ENCODE measurements at places on chromosomes 2 and 18.

DNA sequence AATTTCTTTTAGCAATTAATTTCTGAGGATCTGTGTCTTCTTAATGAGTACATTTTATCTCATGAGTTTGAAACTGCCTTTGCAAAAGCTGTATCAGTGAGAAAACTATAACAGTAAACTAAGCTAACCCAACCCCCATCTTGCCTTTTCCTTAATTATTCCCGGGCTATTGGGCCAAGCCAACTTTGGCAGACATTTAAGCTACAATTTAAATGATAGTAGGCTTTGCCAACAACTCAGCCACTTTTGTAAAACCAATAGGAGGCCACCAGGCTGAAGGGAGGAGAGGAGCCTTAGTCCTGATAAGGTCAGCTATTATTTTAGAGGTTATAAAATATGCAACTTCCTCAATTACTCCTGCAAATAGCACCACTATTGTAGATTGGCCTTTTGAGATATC is 218.0 kb upstream of the KCNJ3 start:
- no peak for DNase-seq

- no peak for DNase-seq
Observed at GRCh38 chr2:26615860-26616705, 25.1 kb downstream of the CIB4 start.

GRCh38 chr2:236370847-236371409 is 106.7 kb upstream of the ASB18 start:
- no peak for DNase-seq

DNA sequence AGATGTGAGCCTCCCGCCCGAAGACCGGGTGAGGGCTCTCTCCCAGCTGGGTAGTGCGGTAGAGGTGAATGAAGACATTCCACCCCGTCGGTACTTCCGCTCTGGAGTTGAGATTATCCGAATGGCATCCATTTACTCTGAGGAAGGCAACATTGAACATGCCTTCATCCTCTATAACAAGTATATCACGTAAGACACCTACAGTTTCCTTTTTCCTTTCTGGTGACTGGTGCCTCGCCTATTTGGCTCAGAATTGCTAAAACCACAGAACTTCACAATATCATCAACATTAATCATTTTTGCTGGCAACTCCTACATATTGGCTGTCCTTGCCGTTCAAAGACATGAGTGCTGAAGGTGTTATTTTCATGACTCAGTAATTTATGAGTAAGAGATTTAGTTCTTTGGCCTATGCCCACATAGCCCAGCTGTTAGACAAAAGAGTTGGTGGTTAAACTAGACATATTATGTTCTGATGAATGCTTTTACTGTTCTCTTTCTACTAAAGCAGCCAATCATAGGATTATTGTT is 2.2 kb downstream of the STAMBP start:
- DNase-seq, result peak; percentile 87

- peak; percentile 49 for DNase-seq
Observed at GRCh38 chr18:22505141-22505591, 87.5 kb upstream of the CTAGE1 start.

DNA sequence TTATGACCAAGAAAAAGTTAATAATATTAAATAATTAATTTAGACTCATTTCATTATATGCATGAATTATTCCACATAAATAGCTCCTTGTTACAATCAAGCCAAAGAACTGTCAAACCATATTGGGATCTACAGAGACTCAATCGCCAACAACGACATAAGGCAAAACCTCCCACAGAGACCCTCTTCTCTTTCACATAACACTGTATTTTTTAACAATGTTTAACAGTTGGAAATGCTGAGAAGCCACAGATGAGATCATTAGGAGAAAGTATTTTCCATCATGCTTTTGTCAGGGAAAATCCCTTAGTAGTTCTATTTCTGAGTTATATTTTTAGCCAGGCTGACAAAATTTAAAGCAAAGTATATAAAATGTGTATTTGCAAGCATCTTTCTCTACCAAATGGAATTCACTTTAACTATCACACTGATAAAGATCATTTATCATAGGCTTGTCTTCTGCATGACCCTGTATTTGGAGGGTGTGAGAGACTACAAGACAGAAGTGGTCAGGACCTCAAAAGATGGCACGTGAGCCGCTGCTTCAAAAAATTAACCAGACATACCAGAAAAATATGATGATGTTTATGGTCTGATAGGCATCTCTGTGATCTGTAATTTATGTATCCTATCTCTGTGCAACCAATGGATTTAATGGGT is 383.8 kb downstream of the NRXN1 start:
- DNase-seq, result no peak

- no peak for DNase-seq
Observed at GRCh38 chr2:224835405-224835804, 119.2 kb upstream of the CCDC195 start.

- DNase-seq, result no peak
Observed at GRCh38 chr2:3827673-3828575, 124.5 kb downstream of the DCDC2C start.

DNA sequence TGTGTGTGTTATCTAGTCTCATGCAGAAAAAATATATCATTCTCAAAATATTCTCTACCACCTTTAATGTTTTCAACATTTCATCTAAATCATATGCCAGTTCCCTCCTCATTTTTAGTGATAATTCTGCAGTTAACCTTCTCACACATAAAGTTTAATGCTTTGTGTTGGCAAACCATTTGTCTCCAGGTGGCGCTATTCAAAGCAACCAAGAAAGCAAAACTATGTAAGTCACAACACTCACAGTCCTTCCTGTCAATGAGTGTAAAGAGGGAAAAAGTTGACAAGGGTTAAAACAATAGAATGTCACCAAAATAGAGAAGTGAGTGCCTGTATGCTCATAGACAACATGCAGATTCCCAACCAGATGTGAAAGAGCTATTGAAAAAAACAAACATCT is 961.6 kb upstream of the LRRTM1 start:
- DNase-seq, result no peak

GRCh38 chr18:31577195-31577594 is 14.5 kb upstream of the TTR start:
- no peak for DNase-seq

GRCh38 chr2:240714747-240715725 is 23.4 kb downstream of the AQP12A start:
- DNase-seq, result no peak

- DNase-seq, result no peak
Observed at GRCh38 chr2:188330316-188331053, 38.8 kb downstream of the GULP1 start.

DNA sequence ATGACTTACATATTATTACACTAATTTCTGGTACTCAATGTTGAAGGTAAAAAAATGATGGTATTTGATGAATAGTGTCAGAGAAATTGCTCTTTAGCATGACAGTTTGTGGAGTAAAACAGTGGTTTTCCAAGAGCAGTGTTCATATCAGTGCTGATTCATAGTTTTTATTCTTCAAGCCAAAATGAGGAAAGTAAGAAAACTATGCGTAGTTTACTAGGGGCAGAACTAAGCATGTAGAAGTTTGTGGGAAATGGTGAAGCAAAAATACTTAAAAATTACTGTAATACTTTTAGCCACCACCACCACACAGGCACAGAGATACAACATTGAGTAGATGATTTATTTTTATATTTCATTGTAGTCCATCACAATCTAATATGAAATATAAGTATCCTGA is 137.3 kb downstream of the ZNF804A start:
- DNase-seq, result no peak

DNA sequence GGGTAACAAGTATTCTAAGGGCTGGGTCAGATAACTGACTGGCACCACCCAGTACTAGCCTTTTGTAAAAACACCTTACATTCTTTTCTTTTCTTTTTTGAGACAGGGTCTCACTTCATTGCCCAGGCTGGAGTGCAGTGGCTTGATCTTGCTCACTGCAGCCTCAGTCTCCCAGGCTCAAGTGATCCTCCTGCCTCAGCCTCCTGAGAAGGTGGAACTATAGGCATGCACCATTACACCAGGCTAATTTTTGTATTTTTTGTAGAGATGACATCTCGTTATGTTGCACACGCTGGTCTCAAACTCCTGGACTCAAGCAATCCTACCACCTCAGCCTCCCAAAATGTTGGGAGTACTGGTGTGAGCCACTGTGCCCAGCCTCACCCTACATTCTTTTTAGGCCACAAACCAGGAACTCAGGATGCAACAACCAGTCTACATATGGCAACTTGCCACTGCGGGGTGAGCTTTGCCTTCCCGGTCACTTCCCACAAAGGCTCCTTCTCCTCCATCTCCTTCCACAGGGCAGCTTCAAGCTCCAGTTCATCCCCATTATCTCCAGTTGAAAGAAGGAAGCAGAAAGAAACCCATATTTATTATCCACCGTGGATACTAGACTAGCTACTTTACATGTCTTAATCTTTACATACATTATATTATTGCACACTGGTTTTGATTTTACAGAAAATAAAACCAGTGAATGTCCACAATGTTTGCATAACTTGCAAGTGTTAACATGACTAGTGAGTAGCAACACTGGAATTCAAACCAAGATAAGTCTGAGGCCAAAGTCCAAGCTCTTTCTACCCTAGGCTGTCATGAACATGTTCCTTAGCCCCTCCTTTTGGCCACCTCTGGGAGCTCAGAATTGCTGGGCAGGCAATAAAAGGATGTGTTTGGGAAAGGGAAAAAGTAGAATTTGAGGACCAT is 23.7 kb upstream of the AP1S3 start:
- DNase-seq, result peak; percentile 86

GRCh38 chr2:66782780-66783361 is 347.9 kb downstream of the MEIS1 start:
- DNase-seq, result no peak

GRCh38 chr2:181780047-181780651 is 99.8 kb upstream of the NEUROD1 start:
- peak; percentile 43 for DNase-seq

DNA sequence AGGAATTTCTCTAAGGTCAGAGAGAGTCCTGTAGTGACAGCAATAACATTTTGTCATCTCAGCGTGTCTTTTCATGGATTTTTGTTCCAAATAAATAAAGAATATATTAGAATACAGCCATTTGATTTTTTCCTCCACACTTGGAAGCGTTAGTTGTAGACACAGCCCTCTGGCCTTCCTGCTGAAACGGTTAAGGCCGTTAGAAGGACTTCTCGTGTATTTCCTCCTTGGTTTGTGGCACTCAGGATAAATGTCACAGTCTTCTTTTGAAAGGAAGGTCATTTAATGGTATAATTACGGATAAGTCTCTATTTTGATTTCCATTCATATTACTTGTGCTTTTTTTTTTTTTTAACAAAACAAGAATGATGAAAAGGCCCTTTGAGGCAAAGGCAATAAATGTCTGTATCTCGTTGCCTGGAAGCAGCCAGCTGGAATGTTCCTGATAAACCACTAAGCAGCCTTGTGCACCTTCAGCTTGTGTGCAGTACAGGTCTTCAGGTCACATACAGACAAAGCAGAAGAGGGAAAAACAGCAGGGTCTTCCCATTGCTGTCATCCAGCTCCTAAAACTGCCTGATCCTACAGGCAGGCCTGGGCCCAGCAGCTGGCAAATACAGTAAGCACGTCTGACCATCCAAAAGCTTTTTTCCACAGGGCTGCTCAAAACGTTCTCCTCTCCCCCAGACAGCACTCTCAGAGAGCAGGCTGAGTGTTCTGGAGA is 14.4 kb downstream of the EFR3B start:
- no peak for DNase-seq

DNA sequence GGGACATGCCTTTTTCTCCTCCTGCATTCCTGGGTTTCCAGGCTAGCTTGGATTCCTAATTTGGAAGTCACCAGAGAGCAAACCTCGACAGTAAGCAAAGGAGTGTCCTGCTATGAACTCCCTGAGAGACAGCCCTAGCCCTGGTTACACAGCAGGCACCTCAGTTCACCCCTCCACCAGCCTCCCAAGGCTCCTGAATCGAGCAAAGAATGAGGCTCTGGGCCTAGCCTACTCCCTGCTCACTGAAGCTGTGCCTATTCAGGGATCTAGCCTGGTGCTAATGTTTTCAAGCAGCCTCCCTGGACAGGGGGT is 66.7 kb upstream of the RMDN2 start:
- peak; percentile 76 for DNase-seq

DNA sequence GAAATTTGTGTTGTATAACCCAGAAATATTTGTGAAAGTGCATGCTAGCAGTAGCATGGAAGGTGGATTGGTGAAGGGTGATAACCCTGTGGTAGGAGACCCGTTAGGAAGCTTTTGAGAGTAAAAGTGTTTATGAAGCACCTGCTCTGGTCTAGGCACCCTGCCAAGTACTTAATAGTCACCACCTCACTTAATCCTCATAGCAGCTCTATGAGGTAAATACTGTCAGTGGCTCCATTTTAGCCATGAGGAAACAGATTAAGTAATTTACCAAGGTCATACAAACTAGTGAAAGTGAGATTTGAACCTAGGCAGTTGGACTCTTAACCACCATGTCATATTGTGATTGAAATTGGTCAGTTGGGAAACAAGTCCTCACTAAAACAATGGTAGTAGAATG is 66.8 kb downstream of the TET3 start:
- no peak for DNase-seq

DNA sequence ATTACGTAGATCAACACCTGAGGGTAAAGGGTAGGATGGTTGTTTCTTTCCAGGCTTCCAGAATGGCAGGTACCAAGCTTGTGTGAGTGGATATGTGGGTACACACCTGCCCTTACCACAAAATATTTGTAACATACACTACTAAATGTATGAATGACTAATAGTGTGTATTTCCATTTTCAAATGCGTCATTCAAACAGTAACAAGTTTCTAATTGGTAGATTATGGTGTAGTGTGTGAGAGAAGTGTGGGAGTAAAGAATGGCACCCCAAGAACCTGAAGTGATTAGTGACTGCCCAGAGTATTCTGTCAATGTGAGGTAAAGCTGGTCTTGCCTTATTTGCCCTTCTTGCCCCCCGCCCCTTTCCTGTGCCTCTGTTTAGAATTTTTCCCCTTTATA is 21.1 kb downstream of the AGPS start:
- DNase-seq, result no peak

- no peak for DNase-seq
Observed at GRCh38 chr2:54516842-54517241, 60.7 kb downstream of the SPTBN1 start.

DNA sequence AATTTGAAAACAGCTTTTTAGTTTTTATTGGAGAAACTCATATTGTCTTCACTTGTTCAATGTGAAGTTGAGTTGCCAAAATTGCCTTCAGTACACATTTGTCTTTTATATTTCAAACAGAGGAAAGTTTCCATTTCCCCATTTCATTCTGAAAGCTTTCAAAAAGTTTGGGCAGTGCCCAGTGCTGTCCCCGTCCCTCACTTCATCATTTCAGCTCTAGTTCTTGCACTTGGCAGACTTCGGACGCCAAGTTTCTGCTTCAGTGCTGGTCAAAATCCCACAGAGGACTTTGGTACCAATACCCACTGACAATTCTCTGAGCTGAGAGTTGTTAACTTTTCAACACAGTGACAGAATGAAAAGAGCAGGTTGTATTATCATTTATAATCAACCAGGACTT is 43.4 kb upstream of the AQP4 start:
- DNase-seq, result no peak

DNA sequence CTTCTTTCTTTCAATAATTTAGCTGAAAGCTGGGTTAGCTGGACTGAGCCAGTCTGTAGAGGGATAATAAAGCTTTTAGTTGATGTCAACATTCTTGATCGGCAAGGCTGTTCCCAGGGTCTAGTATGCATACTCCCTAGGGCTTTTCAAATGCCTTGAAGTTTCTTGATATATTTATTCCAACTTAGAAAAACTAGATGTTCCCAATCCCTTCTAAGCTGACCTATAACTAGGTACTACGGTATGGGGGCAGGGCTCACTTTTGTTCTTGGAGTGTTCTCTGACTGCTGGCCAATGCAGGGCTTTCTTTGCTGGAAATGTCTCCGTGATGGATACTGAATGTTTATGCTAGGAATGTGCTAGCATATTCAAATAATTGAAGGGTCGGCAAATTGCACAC is 258.6 kb upstream of the TANK start:
- DNase-seq, result no peak

- no peak for DNase-seq
Observed at GRCh38 chr2:89763581-89764485, 1072.4 kb downstream of the RPIA start.
